Esophagus mucosa (tissue), 1 donor: ENCODE measurements at places on chromosomes 11 and 22. TPM values are rescaled to one million over a fixed set of nuclear protein-coding genes. Genes with fewer than 3 reads are reported as not detected.

GRCh38 chr11:125327518-125328224 is 163.1 kb downstream of the PKNOX2 start:
- no peak for ATAC-seq

DNA sequence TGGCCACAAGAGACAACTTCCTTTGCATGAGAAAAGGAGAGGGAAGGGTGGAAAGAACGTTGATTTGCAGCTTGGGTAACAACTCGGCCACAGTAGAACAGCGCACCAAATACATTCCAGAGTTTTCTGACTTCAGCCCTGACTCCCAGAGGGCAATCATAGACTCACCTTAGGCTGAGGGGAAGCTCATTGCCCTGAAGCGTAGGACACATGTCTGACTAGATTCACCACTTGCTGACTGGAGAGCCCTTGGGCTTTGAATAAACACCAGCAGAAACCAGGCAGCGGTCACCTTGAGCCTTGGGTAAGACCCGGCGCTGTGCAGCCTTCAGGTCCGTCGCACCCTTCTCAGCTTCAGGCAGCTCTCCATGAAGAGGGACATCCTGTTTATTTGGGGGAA is 151.8 kb upstream of the GRIA4 start:
- no peak for ATAC-seq

The APOL5 gene
- not detected for total RNA-seq

DNA sequence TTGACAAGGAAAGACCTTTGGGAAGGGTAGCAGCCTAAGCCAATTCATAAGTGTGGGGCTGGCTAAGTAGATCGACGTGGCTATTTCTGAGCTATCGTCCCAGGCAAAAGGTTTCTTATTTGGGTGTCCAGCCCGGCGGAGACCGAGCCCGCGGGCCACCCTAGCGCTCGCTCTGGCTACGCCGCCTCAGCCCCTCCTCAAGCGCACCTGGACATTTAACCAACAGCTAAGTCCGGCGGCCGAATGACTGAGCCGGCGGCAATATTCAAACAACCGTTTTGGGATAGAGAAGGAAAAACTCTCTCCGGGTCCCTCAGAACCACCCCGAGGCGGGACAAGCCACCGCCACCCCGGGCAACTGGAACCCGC is 457 bp downstream of the RNF141 start:
- peak; percentile 34 for ATAC-seq
